NCI-H1417 treated with DMSO at 0.1 percent for 48 hours (cell line): ENCODE measurements at places on chromosomes 1 and 21.

DNA sequence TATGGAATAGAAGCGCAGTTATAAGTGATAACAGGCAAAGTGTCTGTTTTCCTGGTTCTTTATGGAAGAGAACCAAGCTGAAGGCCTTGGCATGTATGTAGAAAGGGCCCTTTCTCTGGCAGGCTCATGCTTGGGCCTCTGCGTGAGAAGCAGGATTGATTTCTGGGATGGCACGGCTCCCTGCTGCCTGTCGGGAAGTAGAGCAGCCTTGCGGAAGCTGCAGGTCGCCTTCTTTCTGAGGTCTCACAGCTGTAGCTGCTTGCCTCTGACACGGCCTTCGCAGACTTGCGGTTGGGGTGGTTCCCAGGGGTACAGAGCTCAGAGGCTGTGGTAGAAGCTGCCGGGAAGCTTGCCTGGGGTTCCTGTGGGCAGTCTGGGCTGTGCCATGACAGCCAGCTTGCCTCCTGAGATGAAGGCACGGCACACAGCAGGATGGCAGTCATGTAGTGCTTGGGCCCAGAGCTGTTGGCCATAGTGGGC is 39.4 kb downstream of the TRAPPC10 start:
- no peak for DNase-seq

DNA sequence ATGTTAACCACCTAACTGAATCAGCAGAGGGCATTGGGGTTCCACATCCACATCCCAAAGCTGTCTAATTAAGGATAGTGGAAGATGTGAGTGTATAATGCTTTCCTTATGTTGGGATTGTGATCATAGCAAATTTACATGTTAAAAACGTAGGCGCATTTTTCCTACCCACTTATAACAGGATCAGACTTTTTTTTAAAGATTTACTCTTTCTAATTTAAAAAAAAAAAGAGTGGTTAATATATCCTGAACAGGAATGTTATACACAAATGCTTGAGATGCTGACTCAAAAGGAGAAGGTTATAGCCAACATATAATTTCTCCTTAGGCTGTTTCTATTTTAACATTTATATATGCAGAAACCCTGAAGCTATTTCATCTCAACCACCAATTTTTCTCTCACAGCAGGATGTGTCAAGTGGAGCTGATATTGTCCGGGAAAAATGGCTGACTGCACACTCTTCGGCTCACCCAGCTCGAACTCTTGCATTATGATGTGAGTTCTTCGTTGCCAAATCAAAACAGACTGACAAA is 40.3 kb downstream of the RGS5 start:
- DNase-seq = no peak

GRCh38 chr1:185156288-185156853 is 382 bp downstream of the TRMT1L start:
- no peak for DNase-seq

DNA sequence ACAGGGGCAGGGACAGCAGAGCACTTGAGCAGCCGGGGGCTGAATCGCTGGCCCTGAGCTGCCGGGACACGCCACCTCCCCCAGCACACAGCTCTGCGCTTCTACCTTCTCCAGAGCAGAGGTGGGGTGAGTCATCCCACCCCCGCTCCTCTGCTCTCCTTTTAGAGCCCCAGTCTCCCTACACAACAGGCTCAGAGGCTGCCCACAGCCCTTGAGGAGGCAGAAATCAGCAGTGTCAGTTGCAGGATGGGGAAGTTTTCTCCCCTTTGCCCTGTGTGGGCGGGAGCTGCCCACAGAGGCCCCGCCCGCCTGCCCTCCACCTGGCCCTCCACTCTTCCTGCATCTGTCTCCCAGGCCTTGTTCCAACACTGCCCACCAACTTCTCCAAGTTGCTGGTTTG is 94.6 kb downstream of the STUM start:
- DNase-seq = no peak

- no peak for DNase-seq
Measured at GRCh38 chr1:91741301-91741700, 144.7 kb downstream of the TGFBR3 start.

DNA sequence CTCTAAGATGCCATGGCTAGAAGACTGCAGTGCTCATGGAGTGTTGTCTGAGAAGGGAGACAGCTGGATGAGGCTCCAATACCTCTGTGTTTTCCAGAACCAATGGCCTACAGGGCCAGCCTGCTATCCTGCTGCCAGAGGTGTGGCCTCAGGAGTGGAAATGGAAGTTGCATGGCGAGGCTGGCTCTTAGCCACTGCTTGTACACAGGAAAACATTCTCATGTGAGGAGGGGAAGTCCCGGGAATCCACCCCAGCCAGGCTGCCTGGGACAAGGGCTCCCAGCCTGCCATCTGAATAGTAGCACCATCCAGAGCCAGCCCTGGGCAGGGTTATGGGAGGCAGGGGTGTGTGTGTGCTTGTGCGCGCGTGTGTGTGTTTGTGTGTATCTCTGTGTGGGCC is 56.5 kb downstream of the SDC3 start:
- DNase-seq = no peak

- DNase-seq = no peak
Measured at GRCh38 chr21:35491920-35492678, 443.0 kb upstream of the RUNX1 start.

DNA sequence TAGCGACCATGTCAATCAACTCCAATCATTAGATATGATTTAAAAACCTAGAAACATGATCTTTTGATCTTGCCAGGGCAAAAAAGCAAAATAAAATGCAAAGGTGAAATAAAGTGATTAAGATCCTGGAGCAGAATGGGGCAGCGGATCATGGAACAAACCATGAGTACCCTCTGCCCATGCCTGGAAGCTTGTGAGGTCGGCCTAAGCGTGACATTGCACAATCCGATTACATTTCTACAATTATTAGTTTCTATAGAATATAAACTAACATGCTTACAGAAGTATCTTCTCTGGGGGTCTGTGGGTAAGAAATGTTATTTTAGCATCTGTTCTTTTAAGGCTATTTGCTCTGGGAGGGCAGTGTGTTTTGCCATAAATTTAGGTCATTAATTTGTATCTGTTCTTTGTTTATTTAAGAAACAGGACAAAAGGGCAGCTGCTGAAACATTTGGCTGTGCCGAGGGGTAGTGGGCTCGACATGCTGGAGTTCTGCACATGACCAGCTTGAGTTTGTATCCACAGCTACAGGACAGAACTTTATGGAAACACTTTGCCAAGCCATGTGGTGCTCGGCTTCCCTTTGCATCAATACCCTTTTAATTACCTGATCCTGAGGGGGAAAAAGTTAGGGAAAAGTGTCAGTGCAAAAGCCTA is 55.9 kb downstream of the ZBTB18 start:
- DNase-seq = no peak

- DNase-seq = no peak
Measured at GRCh38 chr1:169090900-169091311, 15.6 kb upstream of the ATP1B1 start.

- peak; percentile 3 for DNase-seq
Measured at GRCh38 chr21:43645136-43645891, 14.0 kb downstream of the HSF2BP start.

GRCh38 chr1:183191833-183192232 is 5.8 kb downstream of the LAMC2 start:
- no peak for DNase-seq

- no peak for DNase-seq
Measured at GRCh38 chr1:200369131-200369530, 40.7 kb downstream of the ZNF281 start.

GRCh38 chr1:215640429-215641148 is 73.5 kb downstream of the KCTD3 start:
- no peak for DNase-seq

- no peak for DNase-seq
Measured at GRCh38 chr1:85502171-85502570, 37.2 kb upstream of the DDAH1 start.

DNA sequence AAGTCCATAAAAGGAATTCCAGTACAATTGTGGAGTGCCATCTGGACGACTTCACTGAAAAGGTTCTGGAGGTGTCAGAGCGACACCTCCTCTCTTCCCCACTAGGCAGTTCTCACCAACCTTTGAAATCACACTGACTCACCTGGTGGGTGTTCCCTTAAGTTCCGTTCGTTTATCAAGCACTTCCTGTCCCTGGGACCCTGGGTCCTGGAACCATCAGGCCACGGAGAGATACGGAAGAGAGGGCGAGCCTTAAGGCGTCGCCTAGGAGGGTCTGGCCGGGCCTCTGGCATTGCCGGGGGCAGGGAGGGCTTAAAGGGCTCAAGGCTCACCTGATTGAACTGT is 317 bp downstream of the SPAG17 start:
- no peak for DNase-seq

DNA sequence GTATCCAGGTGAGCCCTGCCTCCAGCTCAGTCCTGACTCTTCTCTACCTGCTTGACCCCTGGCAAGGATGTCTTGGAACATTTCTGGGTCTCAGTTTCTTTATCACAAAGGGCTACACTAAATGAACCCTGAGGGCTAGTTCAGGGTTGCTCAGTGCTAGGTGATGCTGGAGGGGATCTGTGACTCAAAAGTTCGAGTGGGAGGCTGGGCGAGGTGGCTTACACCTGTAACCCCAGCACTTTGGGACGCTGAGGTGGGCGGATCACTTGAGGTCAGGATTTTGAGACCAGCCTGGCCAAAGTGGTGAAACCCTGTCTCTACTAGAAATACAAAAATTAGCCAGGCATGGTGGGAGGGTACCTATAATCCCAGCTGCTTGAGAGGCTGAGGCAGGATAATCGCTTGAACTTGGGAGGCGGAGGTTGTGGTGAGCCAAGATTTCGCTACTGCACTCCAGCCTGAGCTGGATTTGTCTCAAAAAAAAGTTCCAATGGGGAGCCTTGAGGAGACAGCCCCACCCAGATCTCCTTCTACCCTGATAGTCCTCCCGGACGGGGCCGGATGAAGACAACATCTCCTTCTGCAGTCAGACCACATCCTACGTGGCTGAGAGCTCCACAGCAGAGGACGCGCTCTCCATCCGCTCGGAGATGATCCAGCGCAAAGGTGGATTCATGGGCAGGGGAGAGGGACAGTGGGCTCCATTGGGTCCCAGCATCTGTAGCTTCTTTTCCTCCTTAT is 48.9 kb downstream of the YARS1 start:
- no peak for DNase-seq

DNA sequence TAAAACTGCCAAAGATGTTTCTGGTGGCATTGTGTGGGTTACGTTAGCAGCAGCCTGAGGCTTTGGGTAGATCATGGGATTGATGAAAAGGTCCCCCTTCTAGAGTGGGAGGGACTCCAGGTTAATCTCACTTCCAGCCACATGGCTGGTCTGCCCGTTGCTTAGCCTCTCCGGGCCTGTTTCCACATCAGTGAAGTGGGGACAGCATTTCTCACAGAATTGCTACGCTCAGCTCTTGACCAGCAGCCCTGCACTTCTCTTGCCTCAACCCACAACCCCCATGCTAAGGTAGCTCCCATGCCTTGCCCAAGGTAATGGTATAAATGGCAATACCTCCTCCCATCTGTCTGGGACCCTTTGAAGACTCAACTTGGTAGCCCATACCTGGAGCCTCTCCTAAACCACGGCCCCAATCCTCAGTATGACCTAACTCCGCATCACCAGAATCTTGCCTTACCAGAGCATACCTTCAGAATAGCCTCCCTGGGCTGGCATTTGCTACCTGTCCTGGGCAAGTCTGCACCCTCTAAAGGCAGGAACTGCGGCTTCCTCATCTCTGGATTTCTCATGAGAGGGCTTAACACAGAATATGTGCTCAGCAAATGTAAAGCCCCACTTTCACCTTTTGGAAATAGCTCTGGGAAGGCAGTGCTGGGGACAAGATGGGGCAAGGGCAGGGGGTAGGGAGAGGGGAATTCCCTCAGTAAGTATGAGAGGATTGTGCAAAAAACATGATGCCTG is 10.9 kb upstream of the GUCA2A start:
- DNase-seq = no peak

DNA sequence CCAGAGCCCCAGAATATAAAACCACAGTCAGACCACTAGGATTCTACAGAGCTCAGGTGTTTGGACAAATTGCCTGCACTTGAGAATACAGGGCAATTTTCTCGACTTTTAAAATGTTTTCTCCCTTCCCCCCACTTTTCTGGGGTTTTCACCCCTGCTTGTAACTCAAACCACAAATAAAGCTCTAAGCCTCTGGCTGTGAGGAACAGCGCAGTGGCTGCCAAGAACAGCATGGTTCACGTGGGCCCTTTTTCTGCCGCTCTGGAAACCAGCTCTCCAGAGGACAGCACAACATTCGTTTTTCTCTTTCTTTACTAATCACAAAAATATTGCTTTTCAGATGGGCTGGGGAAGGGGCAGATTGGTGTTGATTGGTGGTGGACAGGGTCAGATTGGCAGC is 102.2 kb upstream of the JUN start:
- DNase-seq = no peak

GRCh38 chr1:61434276-61434675 is 290.7 kb downstream of the TM2D1 start:
- DNase-seq = no peak
